Upper lobe of left lung (tissue), 6 donors: ENCODE measurements at places on chromosomes 5 and 9. TPM values are rescaled to one million over a fixed set of nuclear protein-coding genes. Genes with fewer than 3 reads are reported as not detected.
A peak's percentile ranks its signal among the peaks of the same experiment; 100 is the strongest.

- H3K27ac ChIP-seq = no peak overlapping the region
- H3K36me3 ChIP-seq = no peaks in the 10 kb centered on the region
These were observed 3.2 kb upstream of the ANKHD1 start for GRCh38 chr5:140398379-140398811.

- no peak overlapping the region for H3K4me3 ChIP-seq
- DNase-seq = no peak
- H3K4me1 ChIP-seq = peaks cover 44% of the 10 kb centered on the region
- no peak overlapping the region for H3K27ac ChIP-seq
These were observed 17.0 kb downstream of the GOLPH3 start for GRCh38 chr5:32157078-32157477.

GRCh38 chr9:114155995-114156656 lies 789 bp downstream of the COL27A1 start:
- peak overlapping the region; percentile 61 for H3K4me3 ChIP-seq
- H3K4me1 ChIP-seq = peaks cover 39% of the 10 kb centered on the region
- no peak for DNase-seq
- H3K36me3 ChIP-seq = no peaks in the 10 kb centered on the region
- H3K27me3 ChIP-seq = peaks cover 20% of the 10 kb centered on the region

RASGRF2 gene
- total RNA-seq = 1.5 TPM

DNA sequence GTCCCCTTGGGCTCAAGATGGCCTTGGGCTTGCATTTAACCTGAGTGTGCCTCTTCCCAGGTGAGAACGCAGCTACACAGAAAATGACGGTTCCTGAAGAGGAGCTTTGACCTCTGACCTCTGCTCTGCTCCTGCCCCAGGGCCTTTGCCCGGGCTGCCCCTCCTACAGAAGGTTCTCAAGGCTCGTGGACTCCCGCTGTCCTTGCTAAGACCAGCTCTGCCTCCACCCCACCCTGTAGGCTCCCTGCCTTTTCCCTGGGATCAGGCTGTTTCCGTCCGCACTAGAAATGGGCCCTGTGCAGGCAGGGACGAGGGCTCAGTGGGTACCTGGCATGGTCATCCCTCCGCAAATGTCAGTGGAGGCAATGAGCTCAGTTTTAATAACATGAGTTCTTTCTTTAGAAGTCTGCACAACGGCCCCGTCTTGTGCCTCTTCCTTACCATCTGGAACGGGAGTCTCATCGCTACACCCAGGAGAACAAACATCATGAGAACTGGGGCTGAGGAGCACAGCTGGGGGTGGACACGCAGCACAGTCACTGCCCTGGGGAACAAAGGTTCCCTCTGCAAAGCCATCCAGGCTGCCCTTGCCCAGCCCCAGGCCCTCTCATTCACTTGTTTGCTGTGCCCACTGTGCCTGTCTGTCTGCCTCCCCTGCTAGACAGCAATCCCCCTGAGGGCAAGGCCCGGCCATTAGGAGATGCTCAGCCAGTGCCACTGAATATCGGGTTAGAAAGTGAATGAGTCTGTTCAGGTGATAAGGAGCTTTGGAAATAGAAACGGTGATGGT lies 26.7 kb upstream of the LPCAT1 start:
- H3K27me3 ChIP-seq = no peaks in the 10 kb centered on the region
- H3K36me3 ChIP-seq = no peaks in the 10 kb centered on the region
- H3K4me1 ChIP-seq = peaks cover 9% of the 10 kb centered on the region
- H3K27ac ChIP-seq = no peak overlapping the region
- DNase-seq = no peak

ZNF454 gene
- 2.5 TPM for total RNA-seq

DNA sequence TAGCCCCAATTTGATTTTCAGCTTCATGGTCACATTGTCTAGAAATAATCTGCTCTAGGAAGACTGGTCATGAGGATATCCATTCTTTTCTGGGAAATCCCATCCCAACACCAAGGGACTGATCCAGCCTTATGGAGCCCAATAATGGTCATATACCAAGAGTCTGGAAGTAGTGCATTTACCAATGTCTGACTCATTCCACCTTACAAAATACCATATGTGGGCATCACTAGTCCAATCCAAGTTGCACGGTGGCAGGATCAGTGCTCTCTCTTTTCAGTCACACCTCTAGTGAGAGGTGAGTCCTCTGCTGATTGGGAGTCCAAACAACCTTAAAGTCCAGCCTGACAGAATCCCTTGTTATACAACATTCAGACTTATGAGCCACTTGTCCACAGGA lies 73.7 kb downstream of the FEM1C start:
- DNase-seq = no peak
- no peak overlapping the region for H3K27ac ChIP-seq
- H3K36me3 ChIP-seq = no peaks in the 10 kb centered on the region
- H3K27me3 ChIP-seq = no peaks in the 10 kb centered on the region
- H3K4me3 ChIP-seq = no peak overlapping the region

- H3K4me3 ChIP-seq = no peak overlapping the region
- no peak for DNase-seq
- no peak overlapping the region for H3K27ac ChIP-seq
- no peaks in the 10 kb centered on the region for H3K27me3 ChIP-seq
- H3K36me3 ChIP-seq = no peaks in the 10 kb centered on the region
- peaks cover 2% of the 10 kb centered on the region for H3K4me1 ChIP-seq
These were observed 6.5 kb downstream of the TMEM161B start for GRCh38 chr5:88262116-88262515.

DPYSL3 gene
- total RNA-seq = 85.1 TPM

ADAMTSL2 gene
- total RNA-seq = 34.8 TPM

DNA sequence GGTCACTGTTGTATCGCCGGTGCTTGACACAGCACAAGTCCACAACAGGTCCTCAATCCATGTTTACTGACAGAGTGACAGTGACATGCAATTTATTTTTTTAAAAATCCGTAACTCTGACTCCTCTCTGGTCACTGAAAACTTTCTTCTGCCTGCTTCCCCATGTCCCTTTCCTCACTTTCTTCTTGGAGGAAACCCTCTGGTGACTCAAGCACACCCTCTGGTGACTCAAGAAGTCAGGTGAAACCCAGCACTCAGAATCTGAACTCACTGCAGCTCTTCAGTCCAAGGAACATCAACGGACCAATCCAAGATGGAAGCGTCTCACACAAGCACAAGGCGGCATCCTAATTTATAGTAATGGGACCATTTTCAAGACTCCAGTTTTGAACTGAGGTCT lies 245.9 kb downstream of the FSTL4 start:
- H3K4me3 ChIP-seq = no peak overlapping the region
- DNase-seq = no peak
- no peaks in the 10 kb centered on the region for H3K4me1 ChIP-seq

SET gene
- total RNA-seq = 193 TPM

GRCh38 chr5:54214722-54215121 lies 95.7 kb downstream of the ARL15 start:
- H3K27me3 ChIP-seq = no peaks in the 10 kb centered on the region
- H3K4me1 ChIP-seq = no peaks in the 10 kb centered on the region
- H3K36me3 ChIP-seq = no peaks in the 10 kb centered on the region
- no peak overlapping the region for H3K4me3 ChIP-seq

DNA sequence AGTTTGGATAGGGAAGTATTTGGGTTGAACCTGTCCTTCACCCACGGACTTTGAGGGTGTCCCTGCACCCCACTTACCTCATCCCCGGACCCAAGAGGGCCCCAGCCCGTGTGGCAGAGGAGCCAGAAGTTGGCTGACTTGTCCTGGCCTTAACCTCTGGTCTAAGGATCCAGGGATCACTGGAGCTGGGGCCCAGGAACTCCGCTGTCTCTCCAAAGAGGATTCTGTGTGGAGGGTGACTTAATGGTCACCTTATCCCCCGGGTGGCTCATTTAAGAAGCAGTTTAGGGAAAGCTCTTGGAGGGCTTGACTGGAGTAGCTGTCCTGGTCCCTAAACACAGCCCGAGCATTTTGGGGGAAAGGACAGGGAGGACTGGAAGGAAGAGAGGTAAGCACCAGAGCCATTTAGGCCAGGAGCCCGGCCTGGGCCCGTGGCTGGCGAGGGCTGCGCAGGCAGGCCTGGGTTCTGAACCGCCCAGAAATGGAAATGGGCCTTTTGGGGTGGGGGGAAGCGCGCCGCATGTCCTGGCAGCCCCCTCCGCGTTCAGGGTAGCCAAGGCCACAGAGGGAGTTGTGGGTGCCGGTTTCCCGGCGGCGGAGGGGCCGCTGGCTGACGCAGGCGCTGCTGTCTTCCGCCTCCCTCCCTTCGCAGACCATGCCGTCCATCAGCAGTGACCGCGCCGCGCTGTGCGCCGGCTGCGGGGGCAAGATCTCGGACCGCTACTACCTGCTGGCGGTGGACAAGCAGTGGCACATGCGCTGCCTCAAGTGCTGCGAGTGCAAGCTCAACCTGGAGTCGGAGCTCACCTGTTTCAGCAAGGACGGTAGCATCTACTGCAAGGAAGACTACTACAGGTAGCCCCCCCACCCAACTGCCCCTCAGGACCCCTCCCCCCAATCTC lies 2.0 kb downstream of the LHX2 start:
- DNase-seq = no peak
- H3K4me3 ChIP-seq = no peak overlapping the region
- no peaks in the 10 kb centered on the region for H3K36me3 ChIP-seq
- peaks cover 62% of the 10 kb centered on the region for H3K4me1 ChIP-seq

GRCh38 chr9:127237801-127238200 lies 26.8 kb upstream of the GARNL3 start:
- H3K27me3 ChIP-seq = no peaks in the 10 kb centered on the region
- H3K36me3 ChIP-seq = no peaks in the 10 kb centered on the region
- no peak overlapping the region for H3K4me3 ChIP-seq
- no peaks in the 10 kb centered on the region for H3K4me1 ChIP-seq
- no peak overlapping the region for H3K27ac ChIP-seq
